NCI-H774 (cell line): ENCODE measurements at places on chromosomes 6 and 20.

- no peak for DNase-seq
Measured at GRCh38 chr6:134195164-134195906, 122.6 kb downstream of the SGK1 start.

DNA sequence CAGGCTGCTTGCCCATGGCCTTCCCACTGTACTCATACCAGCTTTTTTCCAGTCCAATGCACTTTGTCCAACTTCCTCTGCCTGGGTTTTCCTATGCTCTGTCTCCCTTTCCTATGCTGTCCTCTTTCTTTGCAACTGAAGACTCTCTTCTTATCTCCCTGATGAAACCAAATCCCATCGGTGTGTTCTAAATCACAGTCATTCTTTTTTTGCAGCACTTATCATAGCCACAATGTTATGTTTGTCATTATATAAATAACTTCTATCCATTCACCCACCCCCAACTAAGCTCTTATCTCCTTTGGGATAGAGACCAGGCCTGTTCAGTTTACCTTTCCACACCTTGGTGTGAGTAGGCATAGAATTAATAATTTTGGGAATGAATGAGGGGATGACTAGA, 121.0 kb downstream of the GPX5 start:
- DNase-seq: no peak

DNA sequence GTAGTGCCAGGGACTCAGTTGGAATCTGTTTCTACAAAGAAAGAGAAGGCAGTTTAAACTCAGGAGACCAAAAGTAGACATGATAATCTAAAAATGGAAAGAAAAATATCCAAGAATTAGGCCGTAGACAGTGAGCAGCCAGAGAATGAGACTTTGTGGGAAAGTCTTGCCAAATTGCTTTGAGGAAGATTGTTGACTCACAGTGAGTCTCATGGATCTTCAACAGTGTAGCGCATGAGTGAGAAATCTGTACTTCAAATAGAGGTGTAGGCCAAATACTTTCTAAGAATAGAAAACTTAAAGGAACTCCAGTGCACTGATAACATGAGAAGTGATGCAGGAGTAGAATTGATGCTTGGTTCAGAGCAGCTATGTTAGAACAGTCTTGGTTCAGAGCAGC, 284.5 kb downstream of the HTR1B start:
- DNase-seq: no peak

DNA sequence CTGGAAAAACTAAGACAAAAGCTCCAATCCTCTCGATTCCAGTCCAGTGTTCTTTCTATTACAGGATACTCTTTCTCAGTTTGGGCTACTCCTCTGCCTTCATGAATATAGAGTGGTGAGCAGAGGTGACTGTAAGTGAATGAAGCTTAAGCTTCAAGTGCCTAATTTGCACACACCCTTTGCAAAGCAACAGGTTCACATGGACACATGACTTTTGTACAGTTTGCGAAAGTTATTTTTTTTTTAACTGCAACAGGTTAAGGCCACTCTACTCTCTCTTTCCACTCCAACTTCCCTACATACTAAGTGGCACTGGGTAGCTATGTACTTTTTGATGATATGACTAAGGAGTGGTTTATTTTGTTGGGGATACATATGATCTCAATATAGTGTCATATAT, 19.4 kb upstream of the HEY2 start:
- DNase-seq: no peak

DNA sequence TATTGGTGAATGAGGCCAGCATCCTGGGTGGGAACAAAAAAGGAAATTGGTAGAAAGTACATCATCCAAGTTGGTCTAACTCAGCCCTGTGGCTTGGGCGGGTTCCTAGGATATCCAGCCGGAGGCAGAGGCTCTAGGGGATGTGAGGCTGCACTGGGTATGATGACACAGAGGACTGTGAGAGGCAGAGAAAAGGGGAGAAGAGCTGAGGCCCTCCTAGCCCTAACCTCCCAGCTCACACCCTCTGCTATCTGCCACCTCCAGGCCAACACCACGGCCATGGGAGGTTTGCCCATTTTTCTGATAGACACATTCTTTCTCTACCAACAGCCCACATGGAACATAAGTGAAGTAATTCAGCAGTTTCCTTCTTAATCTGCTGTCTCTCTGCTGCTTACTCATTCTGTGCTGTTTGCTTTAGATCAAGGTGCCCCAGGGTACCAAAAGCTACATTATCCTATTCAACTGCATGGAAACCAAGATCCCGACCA, 284.4 kb downstream of the ESR1 start:
- DNase-seq: no peak

DNA sequence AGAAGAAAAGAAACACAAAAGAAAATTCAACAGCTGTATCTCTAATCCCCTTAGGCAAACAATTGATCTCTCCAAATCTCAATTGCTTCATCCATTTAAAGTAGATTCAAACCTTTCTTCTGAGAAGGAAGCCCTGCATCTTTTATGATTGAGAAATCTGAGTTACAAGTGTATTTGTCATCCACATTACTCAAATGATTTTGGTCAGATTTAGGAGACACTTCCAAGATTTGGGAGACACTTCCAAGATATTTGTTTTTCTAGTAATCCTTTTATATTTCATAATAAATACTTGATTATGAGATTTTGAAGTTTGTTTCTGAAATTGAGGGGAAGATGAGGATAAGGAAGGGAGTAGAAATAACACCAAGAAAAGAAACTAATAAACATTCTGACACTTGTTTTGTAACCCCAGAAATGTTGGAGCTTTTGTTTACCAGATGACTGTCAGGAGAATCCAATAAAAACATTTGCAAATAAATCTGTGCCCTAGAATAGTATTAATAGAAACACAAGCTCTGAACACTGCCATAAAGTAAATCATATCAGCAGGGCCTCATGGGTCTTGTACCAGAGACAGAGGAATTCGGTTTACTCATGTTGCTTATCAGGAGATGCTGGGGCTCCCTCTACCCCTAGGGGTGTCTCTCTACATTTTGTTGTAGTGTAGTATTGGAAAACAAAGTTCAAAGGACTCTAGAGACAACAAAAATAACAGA, 314.3 kb upstream of the NT5E start:
- DNase-seq: no peak
